T-helper 17 cell (primary cell): ENCODE measurements at places on chromosomes 2 and 18.

DNA sequence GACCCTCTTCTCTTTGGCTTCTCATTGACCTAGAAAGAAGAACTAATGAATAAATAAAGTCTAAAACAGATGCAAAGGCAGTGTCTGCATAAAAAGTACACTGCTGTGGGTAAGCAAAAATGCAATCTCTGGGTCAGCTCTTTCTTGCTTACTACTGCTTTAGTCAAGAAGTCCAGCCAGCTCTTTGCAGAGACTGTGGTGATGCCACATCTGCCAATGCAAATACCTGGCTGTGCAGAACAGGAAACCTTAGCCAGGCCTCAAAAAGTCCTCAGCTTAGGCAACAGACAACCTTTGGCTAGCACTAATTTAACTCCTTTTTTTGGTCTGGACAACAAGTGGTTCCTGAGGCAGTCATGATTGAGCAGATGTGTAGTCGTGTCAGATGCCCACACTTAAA is 73.6 kb upstream of the RND3 start:
- no peak for DNase-seq

GRCh38 chr2:45280794-45281193 is 271.5 kb upstream of the SIX2 start:
- no peak for DNase-seq

GRCh38 chr2:42581257-42581656 is 12.8 kb downstream of the MTA3 start:
- no peak for DNase-seq

DNA sequence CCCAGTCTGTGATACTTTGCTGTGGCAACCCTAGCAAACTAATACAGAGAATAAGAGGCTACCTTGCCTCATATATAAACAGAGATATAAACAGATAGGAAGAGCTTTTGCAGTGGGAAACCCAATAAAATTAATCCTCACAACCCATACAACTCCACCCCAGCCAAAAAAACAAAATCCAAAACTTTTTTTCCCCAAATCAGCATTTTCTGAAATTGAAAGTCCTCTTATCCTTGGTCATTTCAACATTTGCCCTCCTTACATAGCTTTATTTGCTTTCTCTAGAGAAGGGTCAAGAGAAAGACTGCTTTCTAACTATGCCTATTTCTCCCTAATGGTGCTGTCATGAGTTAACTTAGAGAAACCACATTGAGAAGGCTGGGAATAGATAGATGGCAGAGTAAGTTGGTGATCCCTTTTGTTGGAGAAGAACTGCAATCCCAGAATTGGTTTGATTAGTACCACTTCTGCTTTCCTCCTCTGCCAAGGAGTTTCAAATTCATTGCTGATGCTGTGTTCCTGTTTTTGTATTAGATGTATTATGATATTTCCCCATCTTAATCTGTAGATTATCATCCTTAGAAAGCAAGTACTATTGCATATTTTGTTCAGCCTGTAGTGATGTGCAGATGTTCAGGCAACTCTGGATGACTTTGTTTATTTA is 76.5 kb upstream of the B3GNT2 start:
- no peak for DNase-seq

- no peak for DNase-seq
Observed at GRCh38 chr2:169709981-169710380, 15.7 kb downstream of the PHOSPHO2 start.

DNA sequence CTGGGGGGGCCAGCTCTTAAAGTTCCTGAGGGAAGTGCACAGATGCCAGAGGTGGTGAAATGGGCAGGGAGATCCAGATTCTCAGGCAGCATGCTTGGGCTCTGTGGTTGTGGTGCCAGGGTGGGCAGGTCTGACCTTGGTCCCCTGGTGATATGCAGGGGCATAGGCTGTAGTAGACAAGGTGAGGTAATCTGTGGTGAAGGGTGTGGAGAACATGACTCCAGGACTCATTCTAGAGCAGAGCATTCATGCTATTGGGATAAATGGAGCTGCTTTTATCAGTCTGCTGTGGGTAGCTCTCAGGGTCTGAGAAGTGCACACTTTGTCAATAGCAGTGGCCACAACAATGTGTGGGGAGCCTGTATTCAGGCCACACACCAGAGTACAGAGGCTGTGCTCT is 16.9 kb downstream of the ACVR1C start:
- DNase-seq: no peak

GRCh38 chr18:13302040-13302439 is 83.5 kb downstream of the LDLRAD4 start:
- DNase-seq: no peak

- no peak for DNase-seq
Observed at GRCh38 chr2:123258877-123259539, 766.1 kb upstream of the CNTNAP5 start.

DNA sequence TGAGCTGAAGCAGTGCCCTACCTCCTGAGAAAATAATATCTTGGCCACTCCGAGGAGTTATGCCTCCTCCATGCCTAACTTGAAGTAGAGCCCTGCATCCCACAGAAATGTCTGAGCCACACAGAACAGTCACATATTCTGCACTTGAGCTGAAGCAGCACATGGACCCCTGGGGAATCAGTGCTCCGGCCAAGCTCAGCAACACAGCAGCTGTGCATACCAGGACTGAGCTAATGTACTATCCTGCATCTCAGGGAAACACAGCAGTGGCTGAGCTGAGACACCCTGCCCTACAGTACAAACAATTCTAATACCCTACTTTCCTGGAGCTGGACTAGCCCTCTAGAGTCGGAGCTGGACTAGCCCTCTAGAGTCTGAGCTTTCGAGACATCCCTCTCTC is 166.9 kb downstream of the ZNF516 start:
- DNase-seq: no peak

GRCh38 chr18:13435586-13436333 is 217.2 kb downstream of the LDLRAD4 start:
- DNase-seq: no peak

GRCh38 chr18:46716827-46717226 is 40.0 kb downstream of the ST8SIA5 start:
- DNase-seq: no peak

GRCh38 chr18:28147674-28148171 is 29.2 kb downstream of the CDH2 start:
- no peak for DNase-seq

DNA sequence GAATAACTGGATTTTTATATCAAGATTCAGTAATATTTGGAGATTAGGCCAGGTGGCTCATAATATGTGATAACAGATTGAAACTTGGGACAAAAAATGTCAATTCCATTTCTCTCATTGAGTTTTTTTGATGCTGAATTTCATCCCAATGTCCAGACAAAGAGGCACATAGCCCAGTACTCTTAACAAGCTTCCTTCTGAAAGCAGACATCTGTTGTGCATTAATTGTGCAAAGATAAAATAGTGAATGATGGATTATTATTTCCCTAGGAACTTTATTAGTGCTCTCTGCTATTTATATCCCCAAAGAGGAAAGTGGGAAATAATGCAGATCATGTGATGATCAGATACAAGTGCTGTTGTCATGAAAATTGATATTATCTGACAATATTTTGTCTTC is 234.1 kb downstream of the CCDC102B start:
- DNase-seq: no peak

GRCh38 chr18:74155276-74155675 is 7.0 kb downstream of the TIMM21 start:
- DNase-seq: no peak

DNA sequence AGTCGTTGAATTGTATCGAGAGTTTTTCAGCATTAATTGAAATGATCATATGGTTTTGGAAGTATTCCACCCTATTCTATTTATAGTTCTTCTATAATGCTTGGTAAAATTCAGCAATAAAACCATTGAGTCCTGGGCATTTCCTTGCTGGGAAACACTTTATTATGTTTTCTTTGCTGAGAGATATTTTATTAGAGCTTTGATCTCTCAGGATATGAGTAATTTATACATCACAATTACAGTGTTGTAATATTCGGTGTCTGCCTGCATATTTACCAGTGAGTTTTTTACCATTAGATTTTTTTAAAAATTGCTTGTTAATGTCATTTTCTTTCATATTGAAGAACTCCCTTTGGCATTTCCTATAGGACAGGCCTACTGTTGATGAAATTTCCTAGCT is 402.7 kb upstream of the FSIP2 start:
- no peak for DNase-seq

GRCh38 chr2:152468899-152469692 is 134.1 kb downstream of the FMNL2 start:
- DNase-seq: no peak

DNA sequence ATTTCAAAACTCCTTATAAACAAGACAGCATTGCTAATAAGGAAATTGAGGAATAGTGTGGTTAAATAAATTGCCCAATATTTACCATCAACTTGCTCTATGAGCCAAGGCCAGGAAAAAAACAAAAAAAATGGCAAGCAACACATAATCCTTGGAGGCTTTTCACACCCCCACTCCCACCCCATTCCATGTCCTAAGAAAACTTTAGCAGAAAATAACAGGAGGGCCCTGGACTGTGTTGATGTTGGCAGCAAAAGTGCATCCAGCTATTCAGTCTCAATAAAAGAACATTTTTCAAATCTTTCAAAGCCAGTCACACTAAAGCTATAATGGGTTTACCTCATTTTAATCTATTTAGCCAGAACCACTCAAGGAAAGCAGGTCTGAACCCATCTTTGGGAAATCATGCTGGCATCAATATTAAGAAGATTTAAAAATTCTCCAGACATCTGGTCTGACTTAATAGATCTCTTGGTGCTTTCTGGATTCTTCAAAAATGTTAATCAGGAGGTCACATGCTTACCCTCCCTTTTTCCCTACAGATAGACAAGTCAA is 34.6 kb upstream of the STK17B start:
- no peak for DNase-seq

DNA sequence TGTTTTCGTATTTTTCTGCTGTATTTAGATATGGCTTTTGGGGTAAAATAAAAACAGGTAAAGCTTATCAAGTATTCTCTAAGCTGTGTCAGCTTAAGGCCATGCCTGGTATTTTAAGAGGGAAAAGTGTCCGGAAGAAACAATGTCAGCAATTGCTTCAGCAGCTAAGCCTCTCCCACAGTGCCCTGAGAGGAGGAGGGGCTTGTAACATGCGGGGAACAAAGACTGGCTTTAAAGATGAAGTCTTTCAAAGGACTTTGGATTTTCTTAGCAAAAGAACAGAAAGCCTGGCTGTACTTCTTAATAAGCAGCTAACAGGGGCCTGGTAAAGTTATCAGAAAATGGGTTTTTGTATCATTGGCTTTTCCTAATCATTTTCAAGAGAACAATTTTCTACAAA is 102.8 kb downstream of the PXDN start:
- DNase-seq: no peak

- no peak for DNase-seq
Observed at GRCh38 chr2:197077336-197077735, 150.8 kb upstream of the PGAP1 start.

DNA sequence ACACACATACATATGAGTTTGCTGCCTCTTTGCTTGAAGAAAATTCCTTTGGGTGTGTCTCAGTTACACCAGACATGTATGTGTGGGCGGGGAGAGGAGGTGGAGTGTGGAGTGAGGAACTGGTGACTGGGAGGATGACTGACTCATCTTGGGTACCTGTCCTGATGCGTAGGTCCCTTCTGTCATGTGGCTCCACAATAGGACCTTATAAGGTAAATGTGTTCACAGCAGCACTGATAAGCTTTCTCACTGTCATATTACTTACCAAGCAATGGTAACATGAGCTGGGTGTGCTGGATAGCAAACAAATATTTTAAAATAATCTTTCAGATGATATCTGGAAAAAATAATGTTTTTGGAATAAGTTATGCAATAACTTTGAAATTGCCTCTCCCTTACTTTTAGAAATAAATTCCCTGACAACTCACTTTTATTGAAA is 45.1 kb downstream of the SLC9A2 start:
- no peak for DNase-seq

GRCh38 chr2:172726172-172726735 is 9.4 kb upstream of the RAPGEF4 start:
- DNase-seq: no peak

GRCh38 chr2:65357095-65357958 is 75.1 kb downstream of the SPRED2 start:
- no peak for DNase-seq

- no peak for DNase-seq
Observed at GRCh38 chr2:94870440-94871225, 597 bp upstream of the TEKT4 start.

- DNase-seq: peak; percentile 20
Observed at GRCh38 chr18:45874491-45875184, 49.2 kb downstream of the SIGLEC15 start.

DNA sequence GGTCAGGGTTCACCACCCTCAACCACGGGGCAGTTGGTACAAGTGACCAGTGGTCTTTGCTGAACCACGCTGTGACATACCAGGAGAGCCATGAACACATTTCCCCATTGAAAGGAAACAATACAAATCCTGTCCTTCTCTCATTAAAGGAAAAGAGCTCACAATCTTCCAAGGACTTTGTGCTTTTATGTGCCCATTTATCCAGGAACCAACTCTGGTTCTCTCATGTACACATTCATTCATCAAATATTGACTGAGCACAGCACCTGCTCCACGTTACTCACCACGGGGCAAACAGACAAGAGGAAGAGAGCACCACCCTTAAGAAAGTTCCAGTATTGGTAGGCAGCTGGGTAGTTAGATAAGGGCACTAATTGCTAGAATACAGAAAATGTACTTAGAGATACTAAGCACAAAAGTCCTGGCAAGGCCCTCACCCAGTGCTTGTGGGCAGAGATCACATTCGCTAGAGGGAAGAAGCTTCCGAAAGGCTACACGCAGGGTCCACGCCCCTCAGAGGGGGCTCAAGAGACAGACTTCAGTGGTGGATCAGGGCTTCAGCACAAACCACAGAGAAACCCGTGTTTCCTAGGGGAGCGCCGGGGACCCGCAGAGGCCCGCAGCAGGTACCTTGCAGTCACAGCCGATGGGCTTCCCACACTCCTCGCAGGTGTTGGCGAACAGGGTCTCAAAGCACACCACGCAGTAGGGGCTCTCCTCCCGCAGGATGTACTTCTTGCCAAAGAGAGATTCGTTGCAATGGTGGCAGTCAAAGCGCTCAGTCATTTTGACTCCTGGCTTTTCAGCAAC is 12.9 kb downstream of the FHL2 start:
- DNase-seq: no peak

DNA sequence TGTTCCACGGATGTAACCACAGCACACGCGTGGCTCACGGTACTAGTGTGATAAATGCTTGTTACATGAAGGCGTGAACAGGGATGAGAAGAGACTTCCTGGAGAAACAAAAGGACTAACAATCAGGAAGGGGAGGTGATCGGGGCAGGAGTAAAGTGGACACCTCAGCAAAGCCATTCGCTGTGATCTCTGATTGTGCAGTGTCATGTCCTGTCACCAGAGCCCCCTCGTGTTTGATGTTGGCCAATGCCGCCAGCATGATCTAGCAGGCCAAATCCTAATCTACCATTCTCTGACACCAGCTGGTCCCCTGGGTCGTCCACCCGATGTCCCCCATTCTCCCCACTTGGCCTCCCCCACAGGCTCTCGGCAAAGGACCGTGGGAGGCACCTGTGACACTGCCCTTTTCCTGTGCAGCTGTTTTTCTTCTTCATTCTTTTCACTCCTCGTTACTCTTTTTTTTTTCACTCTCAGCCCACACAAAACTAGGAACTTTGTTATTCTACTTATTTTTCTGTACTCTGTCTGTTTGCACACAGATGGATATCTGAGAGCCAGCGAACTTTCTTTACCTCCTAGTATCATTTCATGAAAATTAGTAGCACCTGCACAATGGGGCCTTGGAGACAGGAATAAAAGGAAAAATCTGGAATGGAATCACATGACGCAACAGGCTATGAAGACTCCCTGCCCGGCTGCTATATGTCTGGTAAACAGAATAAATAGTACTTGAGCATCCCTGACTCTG is 146.8 kb downstream of the TGIF1 start:
- peak; percentile 28 for DNase-seq
